H7 (cell line): ENCODE measurements at places on chromosomes 1 and 21. TPM values are rescaled to one million over a fixed set of nuclear protein-coding genes. Genes with fewer than 3 reads are reported as not detected.

DNA sequence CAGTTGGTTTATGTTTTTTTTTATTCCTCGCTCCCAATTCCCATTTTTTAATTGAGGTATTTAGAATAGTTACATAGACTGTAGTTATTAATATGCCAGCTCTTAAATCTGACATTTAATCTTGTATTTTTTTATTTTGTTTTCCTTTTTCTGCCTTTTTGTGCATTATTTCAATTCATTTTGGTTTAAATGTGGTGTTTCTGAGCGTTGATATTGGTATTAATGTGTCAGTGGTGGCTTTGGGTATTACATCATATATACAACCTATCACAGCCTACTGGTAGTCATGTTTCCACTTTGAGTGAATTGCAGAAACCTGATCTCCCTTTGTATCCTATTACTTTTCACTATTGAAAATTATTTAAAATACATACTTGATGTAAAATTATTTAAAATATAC is 1027.3 kb downstream of the KCNT2 start:
- DNase-seq: no peak

DNA sequence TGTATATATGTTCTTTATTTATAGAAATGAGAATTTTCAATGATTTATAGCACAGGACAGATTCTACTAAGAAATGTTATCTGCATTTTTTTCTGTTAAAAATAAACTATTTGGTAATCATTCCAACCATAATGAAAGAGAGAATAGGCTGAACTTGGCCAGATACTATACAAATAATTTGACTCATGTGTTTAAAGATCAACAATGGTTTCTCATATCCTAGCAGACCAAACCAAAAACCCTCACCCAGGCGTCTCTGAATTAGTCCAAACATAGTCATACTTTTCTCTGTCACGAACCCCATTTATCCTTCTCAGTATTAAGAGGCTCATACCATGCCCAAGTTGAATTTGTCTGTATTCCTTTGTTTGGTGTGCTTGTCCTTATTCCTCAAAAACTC is 40.3 kb downstream of the RPE65 start:
- DNase-seq: no peak

GRCh38 chr1:107704911-107705310 is 260.1 kb downstream of the VAV3 start:
- no peak for DNase-seq

GRCh38 chr1:231665101-231665500 is 38.5 kb downstream of the DISC1 start:
- DNase-seq: no peak

- DNase-seq: no peak
Measured at GRCh38 chr1:57131701-57132394, 166.0 kb upstream of the C8B start.

Gene NBPF3
- 19.7 and 28.0 TPM in 2 replicates for total RNA-seq

Gene GUCA2A
- total RNA-seq: not detected in 2 replicates

Gene HES3
- total RNA-seq: 28.2 and 38.8 TPM in 2 replicates
